ENCODE measurements at places on chromosomes 5 and 9.

GRCh38 chr5:177049285-177049684, 26.8 kb downstream of the ZNF346 start:
- DNase-seq = no peak

GRCh38 chr9:23496489-23497136, 329.4 kb downstream of the ELAVL2 start:
- no peak for DNase-seq

DNA sequence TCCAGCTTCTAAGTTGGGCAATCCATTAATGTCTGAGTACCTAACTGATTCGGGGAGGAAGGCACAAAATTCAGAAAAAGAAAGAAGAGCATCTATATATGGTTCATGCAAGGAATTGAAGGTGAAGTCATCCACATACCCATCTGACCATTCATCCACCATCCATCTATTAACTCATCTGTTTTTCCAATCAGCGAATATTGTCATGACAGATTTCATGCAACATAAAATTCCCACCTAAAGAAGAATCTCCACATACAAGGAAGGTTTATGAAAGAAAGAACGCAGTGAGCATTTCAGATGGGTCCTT, 164.7 kb downstream of the GRIA1 start:
- DNase-seq = no peak

- no peak for DNase-seq
These were observed 125.8 kb upstream of the SLIT3 start for GRCh38 chr5:169426784-169427183.

GRCh38 chr9:75962013-75962661, 71.7 kb downstream of the PCSK5 start:
- no peak for DNase-seq

GRCh38 chr5:101942321-101942882, 353.7 kb downstream of the SLCO4C1 start:
- no peak for DNase-seq

DNA sequence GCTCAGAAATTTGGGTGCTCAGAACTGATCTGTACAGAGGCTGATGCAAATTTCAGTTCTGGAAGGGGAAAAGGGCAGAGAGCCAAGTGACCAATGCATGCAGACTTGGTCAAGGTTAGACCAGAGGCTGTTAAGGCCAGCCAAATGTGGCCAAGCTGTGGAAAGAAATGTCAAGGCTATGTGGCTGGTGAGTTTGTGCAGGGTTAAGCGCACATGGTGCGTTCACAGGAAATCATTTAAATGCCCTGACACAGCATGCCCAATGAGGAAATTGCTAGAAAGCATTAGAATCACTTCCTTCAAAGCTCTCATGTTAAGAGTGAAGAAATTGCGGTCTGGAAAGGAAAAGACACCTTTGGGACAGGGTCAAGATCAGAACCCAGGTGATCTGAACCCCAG, 58.0 kb downstream of the PTPN3 start:
- DNase-seq = no peak

DNA sequence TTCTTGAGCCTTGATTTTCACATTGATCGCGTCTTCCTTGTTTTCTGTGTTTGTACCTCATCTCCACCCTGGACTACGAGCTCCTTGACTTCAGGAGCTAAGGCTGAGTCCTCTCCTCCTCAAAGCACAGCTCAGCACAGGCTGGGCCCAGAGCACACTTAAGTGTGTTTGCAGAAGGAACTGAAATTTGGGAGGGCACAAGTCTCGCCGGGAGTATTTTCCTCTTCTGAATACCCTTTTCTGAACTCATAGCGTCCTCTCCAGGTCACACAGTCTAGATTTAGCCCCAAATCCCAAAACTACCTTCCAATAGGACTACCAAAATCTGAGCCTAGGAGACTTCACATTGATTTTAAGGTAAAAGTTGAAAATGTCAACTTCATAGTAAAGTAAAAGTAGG, 41.6 kb downstream of the TSTD2 start:
- no peak for DNase-seq

DNA sequence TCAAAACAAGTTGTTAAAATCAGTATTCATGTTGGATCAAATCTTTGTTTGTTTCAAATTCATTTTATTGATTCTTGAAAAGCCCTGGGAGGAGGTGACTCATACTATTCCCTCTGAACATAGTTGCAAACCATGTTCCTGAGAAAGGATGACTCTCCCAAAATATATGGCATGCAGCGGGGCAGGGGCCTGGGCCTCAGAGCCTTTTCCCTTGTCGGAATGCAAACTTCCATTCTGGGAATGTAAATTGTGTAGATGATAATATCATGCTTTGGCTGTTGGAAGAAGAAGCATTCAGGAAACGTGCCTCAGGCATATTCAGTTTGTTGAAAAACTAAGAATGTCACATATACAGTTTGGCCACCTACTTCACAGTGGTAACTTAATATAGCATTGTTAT, 242.0 kb downstream of the AUH start:
- DNase-seq = no peak

DNA sequence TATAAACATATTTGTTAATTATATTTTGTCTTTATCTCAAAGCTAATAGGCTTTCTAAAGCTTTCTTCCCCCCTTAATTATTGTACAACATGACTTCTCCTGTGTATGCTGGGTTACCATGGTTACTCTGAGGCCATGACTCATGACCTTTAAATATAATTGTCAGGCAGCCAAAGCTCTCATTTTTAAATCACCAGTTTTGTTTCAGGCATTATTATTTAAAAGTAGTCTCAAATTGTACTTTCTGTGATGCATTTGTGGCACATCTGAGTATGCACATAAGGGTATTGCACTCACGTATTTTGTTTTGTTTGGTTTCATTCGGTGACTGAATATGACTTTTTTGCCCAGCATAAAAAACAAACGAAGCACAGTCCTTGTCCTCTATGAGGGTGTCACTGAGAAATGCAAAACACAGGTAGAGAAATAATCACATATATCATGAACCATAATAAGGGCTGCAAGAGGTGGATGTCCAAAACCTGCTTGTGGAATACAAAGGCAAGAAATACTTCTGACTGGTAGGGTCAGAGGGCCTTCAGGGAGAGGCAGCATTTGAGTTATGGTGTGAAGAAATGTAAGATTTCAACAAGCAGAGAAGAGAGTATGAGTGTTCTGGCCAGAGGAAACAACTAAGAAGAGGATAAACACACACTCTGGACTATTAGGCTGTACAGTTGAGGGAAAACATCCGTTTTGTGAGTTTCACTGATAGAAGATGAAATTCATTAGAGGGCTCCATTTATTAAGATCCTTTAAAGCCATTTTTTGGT, 2.1 kb downstream of the CCDC192 start:
- DNase-seq = no peak

DNA sequence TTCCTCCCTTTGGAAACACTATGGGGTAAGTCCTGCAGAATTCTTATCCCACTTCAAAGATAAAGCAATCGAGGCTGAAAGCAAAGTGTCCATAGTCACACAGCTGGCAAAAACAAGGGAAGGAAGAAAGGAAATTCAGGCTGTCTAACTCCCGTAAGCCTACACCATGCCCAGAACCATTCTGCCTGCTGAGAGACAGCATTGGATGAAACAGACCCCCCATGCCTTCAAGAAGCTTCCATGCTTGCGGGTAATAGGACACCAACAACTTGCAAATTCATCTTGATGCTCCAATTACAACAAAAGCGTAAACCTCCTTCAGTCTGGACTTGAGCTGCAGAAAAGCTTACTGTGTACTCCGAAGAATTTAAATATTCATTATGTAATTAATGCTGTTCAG, 181.1 kb upstream of the WWC1 start:
- DNase-seq = no peak
